ENCODE measurements at places on chromosomes 4 and X.

- no peak for DNase-seq
Observed at GRCh38 chr4:148693913-148694649, 251.9 kb upstream of the NR3C2 start.

GRCh38 chr4:128718768-128719167, 90.7 kb upstream of the JADE1 start:
- no peak for DNase-seq

- DNase-seq = peak; percentile 38
Observed at GRCh38 chr4:119025916-119026661, 109.5 kb upstream of the MYOZ2 start.

- no peak for DNase-seq
Observed at GRCh38 chrX:115609621-115610020, 48.6 kb downstream of the PLS3 start.

GRCh38 chr4:39045827-39046221, 13.6 kb upstream of the TMEM156 start:
- peak; percentile 60 for DNase-seq

GRCh38 chr4:185600801-185601434, 65.6 kb upstream of the PDLIM3 start:
- no peak for DNase-seq

- DNase-seq = no peak
Observed at GRCh38 chr4:76737180-76737579, 160.8 kb downstream of the SOWAHB start.

DNA sequence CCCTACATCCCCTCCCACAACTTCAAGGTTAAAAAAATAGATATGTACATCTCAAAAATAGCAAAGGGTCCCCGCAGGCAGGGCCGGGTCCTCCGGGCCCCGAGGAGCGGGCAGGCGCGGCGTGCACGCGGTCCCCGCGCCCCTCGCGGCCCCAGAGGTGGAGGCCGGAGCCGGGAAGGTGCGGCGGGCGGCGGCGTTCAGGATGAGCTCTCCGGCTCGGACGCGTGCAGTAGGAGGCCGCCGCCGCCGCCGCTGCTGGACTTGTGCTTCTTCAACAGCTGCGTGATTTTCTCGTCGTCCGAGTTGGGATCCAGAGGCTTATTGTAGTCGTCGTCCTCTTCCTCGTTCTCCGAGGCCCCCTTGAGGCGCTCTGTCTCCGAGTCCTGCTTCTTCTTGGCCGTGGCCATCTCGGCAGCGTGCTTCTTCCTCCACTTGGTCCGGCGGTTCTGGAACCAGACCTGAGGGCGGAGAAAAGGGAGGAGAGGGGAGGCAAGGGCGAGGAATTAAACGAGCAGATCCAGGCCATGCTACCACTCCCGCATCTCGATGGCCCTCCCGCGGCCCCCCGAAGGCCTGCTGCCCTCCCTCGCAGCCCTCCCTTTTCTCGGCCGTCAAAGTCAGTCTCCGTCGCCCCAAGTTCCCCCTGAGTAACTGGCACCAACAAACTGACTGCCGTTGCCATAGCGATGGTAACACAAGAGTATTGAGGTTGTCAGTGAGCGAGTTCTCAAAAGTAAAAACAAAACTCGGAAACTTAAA, 5.8 kb downstream of the NKX6-1 start:
- peak; percentile 56 for DNase-seq

DNA sequence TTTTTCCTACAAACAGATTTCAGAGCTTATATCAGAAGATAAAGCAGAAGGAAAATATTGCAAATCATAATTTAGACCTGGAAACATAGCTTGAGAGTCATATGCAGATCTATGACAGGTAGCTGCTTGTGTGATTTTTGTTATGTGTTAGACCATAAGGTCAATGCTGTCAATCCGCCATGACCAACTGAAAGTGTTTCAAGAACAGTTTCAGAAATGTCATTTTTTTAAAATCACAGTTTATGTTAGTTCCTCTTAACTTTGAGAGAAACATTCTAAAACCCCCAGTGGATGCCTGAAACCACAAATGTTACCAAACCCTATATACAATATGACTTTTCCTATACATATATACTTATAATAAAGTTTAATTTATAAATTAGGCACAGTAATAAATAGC, 391.3 kb upstream of the FAM241A start:
- no peak for DNase-seq

GRCh38 chr4:85555206-85555605, 80.3 kb downstream of the ARHGAP24 start:
- no peak for DNase-seq

DNA sequence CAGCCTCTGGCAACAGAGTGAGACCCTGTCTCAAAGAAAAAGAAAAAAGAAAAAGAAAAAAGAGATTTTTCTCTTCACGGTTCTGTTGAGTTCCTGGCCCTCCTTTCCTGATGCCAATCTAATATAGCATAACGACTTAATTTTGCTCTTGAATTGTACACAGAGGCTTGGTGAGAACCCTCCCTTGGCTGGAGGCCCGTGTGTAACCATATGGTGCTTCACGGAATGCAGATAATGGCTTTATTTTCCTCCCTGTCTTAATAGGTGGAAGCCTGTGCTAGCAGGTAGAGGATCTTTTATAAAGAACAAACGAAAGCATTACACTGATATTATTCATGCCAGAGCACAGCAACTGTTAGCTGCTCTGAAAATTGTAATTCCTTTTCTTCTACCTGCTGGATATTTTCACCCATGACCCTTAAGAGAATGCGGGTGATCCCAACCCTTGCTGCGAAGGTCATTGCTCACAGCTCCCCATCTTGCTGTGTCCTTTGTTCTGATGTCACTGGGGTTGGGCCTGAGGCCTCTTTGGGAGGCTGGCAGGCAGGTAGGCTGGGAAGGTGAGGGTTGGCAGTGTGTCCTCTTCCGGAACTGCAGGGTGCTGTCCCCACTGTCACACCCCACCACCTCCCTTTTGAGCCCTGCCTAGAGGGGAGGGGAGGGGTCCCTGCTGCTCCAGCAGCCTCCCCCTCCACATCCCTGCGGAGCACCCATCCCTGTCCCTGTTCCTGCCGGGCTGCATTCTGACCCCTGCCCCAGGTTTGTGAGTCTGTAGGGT, 83.8 kb upstream of the STOX2 start:
- DNase-seq = no peak

- DNase-seq = no peak
Observed at GRCh38 chrX:97200454-97200853, 316.7 kb downstream of the RPA4 start.

DNA sequence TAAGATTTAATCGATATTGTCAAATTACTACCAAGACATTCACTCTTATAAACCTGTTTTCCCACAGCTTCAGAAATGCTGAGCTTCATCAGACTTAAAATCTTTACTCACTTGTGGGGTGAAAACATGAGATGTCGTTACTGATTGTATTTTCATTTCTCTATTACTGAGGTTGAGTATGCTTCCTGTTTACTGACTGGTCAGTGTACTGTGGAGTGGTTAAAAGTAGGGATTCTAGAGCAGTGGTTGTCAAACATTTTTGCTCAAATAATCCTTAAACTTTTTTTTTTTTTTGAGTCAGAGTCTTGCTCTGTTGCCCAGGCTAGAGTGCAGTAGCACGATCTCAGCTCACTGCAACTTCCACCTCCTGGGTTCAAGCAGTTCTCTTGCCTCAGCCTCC, 50.3 kb downstream of the NSUN7 start:
- no peak for DNase-seq

DNA sequence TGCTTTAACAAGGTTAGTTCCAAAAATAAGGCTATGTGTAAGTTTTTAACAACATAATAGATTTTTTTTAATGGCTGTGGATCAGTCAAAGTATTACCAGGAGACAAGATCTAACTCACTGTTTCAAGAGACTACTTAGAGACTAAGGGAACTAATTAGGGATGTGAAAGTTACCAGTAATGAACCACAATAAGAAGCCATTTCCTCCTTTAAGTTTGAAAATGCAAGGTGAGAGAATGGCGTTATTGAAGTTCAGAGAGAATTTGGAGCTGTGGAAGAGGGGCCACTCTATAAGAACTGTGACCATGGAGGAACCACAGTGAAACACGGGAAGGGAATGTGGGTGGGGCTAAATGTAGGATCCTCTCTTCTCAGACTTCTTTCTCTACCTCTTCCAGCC, 624.2 kb downstream of the GLUD2 start:
- DNase-seq = no peak

GRCh38 chr4:47933840-47934239, 19.5 kb upstream of the NFXL1 start:
- DNase-seq = peak; percentile 5

DNA sequence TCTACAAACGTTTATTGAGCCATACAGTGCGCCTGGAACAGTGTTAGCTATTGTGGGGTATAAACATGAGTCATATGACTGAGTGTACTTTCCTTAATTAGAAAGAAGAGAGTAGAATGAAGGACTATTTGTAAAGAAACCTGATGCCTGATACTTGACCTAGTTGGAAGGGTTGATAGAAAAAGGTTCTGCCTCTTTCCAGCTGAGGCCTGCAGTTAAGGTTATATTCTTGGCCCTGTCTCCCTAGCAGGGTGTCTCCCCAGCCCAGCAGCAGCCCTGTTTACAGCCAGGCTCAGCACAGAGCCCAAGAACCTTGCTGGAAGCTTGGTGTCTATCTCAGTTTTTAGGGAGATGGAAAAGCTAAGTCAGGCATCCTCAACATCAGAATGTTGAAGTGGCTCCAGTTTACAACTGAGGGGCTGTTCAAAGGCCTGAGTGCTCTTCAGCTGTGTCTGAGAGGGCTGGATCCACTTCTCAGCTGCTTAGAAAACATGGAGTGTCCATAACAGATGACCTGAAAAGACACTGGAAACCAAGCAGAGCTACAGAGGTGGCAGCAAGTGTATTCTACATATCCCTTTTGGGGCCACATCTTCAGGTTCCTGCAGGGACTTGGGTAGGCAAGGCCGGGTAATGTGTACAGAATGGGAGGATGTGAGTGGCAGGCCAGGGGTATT, 21.6 kb downstream of the NYX start:
- no peak for DNase-seq

- DNase-seq = no peak
Observed at GRCh38 chrX:34058005-34058404, 74.1 kb downstream of the FAM47A start.

DNA sequence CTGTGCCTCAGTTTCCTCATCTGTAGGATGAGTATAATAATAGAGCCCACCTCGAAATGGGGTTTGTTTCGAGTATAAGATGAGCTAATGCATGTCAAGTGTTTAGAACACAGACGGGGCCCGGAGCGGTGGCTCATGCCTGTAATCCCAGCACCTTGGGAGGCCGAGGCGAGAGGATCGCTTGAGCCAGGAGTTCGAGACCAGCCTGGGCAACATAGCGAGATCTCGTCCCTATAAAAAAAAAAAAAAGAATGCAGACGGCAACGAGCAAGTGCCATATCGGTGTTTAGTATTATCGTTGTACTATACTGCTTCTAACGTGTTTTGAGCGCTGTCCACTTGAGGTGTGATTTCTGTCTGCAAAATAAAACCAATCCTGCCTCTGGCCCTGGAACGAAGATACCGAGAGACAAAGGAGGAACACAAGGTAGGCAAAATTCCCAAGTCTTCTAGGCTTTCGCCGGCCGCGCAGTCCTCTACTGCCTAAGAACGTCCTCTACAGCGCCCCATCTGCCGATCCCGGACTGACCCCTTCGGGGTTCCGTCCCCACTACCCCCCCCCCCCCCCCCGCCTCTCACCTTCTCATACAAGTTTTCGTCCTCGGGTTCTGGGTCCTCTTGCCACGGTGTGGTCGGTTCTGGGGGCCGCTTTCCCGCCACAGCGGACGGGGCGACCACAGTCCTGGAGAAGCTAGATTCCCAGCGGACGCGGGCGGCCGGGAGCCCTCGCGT, 442 bp downstream of the NDUFB11 start:
- DNase-seq = no peak

DNA sequence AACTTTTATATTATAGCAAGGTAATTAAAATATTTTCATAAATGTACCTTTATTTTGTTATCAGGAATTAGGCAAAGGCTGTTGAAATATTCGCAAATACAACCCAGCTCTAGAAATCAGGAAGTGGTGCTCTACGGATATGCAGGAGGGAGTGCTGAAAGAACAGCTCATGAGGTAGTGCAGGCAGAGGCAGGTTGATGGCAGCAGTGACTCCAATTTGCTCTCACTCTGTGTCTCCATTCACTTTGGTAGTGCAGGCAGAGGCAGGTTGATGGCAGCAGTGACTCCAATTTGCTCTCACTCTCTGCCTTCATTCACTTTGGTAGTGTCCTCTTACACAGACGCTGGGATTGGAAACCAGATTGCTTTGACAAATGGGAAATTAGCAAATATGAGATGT, 277.9 kb downstream of the TRIML1 start:
- DNase-seq = no peak

GRCh38 chr4:147940171-147940570, 208.3 kb downstream of the ARHGAP10 start:
- DNase-seq = no peak

- DNase-seq = no peak
Observed at GRCh38 chrX:29890004-29890403, 325.4 kb upstream of the MAGEB2 start.

GRCh38 chr4:7279902-7280301, 87.6 kb downstream of the SORCS2 start:
- DNase-seq = no peak

GRCh38 chr4:76214177-76214675, 602 bp upstream of the SCARB2 start:
- no peak for DNase-seq

- no peak for DNase-seq
Observed at GRCh38 chrX:13295841-13296240, 24.0 kb downstream of the ATXN3L start.

GRCh38 chr4:15336410-15337167, 91.2 kb upstream of the C1QTNF7 start:
- DNase-seq = no peak

DNA sequence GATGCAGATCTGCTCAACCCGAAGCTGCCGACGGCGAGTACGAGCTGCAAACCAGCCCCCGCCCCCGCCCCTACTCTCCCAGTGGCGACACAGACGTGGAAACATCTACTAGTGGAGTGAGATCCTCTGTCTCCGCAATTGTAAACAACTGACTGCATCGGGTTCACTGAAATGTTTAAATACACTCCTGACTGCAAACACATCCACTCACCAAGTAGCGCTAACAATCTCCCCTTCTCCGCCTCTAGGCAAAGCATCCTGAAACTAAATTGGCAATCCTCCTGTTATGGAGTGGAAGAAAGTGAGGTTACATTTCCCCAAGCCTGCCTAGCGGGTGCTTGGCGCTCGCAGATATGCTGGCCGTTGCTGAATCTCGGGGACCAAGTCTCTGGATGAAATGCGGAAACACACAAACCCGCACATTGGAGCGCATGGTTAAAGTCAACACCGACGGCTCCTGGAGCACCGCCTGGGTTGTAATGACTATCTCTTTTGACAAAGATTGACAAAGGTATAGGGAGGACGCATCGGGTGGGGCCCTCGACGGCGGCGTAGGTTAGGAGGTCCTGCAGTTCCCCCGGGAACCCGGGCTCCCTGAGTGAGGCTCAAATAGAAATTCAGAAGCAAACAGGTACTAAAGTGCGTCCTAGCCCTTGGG, 117.0 kb upstream of the TEX13C start:
- no peak for DNase-seq

- DNase-seq = no peak
Observed at GRCh38 chrX:39550795-39551361, 546.9 kb downstream of the BCOR start.

GRCh38 chr4:40586034-40586433, 43.6 kb downstream of the RBM47 start:
- no peak for DNase-seq

- DNase-seq = no peak
Observed at GRCh38 chr4:158599150-158599549, 72.5 kb downstream of the C4orf46 start.

GRCh38 chrX:82127228-82128123, 925.6 kb downstream of the SH3BGRL start:
- no peak for DNase-seq

Data from A549 (cell line).